ENCODE measurements at places on chromosomes 7 and 10.

DNA sequence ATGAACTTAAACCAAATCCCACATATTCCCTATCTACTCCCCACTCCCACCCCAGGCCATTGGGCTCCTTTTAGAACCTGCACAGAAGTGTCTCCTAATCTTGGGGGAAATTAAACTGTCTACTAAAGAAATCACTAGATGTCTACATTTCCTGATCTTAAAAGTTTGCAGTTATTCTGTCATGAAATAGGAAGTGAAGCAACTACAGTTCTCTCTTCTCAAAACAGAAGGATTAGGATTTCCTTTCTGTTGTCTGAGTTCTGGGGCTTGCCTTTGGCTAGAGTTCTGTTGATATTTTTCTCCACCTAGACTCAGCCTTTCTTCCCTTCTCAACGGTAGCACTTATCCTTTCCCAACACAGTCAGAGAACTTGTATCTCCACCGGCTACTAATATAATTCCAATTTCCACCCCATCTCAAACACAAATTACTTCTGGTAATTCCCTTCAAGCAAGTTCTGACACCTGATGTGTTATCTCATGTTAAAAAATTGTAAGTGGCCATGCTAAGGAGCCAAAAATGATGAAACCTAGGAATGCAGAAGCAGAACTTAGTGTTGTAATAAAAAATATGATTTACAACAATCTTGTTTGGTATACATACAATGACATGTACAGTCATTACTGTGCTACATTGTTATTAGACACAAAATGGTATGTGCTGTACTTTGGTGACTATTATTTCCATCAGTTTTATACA is 12.1 kb downstream of the OR9A4 start:
- no peak for DNase-seq

- no peak for DNase-seq
Measured at GRCh38 chr10:789831-790701, 100.6 kb upstream of the DIP2C start.

GRCh38 chr7:134287916-134288659 is 28.6 kb downstream of the SLC35B4 start:
- no peak for DNase-seq

GRCh38 chr10:108184114-108184513 is 1019.6 kb upstream of the SORCS1 start:
- no peak for DNase-seq

DNA sequence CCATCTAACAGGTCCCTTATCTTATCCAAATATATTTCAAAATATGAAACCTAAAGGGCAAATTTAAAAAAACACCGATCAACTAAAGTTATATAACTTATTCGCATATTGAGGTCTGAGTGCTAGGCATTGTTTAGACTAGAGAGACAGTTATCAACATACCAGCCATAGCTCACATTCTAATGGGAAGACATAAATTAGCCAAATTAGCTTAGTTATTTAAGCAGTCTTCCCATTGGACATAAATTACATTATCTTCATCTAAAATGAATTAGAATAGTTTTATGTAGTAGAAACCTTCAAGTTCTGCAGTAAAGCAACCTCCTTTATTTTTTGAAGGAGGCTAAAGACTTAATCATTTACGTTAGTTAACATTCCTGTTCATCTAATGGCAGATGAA is 17.4 kb downstream of the KIF5B start:
- DNase-seq, result no peak

GRCh38 chr10:21515361-21516241 is 9.9 kb downstream of the SKIDA1 start:
- no peak for DNase-seq

DNA sequence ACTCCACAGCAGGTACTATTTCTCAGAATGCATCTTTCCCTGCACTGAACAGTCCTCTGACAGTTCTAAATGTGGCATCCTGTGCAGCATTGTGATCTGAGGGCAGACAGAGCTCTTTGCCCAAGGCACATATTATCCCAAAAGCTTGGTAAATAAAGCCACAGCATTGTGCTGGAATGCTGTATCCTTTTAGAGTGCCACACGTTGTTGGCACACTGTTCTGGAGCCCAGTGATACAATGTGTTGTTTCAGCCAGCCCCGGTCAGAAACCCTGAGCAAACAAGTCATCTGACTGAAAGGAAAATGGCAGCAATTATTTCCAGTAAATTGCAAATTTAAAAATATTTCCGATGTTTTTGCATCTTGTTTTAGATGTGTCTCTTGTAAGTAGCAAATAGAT is 45.4 kb downstream of the NAMPT start:
- no peak for DNase-seq

DNA sequence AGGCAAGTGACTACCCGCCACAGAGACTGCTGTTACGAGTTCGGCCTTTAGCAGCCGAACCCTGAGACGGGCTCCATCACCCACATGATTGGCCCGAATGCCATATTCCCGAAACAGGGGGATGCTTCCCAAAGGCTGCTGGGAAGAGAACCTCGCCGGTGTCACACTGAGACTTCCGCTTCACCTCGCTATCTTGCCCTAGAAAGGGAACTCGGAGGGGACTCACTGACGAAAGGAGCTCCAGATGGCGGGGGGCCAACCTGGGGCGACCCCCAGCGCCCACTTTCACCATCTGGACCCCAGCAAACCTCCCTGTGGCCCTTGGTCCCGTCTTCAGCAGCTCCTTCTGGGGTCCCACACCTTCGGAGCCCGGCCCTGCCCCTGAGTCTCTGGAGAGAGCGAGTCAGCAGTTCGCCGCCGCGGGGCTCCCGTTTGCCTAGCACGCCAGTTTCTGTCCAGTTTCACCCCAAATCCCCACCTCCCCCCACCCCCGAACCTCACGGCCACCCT is 529 bp downstream of the HPS1 start:
- DNase-seq, result no peak

DNA sequence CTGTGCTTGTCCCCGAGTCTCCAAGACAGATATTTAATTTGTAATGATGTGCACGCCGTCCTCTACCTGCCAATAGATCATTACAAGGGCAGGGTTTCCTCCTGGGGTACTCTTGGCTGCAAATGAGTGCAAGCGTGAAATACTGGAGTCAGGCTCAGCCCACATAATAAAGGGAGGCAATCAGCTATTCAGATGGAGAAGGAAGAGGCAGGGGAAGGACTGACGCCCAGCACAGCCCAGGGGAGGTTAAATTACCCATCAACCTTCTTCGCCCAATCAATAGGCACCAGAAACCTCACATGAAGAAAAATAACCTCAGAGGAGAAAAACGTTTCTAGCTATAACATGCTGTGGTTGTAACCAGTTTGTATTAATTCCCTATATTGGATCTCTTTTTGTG is 544.9 kb upstream of the ADARB2 start:
- DNase-seq, result no peak

DNA sequence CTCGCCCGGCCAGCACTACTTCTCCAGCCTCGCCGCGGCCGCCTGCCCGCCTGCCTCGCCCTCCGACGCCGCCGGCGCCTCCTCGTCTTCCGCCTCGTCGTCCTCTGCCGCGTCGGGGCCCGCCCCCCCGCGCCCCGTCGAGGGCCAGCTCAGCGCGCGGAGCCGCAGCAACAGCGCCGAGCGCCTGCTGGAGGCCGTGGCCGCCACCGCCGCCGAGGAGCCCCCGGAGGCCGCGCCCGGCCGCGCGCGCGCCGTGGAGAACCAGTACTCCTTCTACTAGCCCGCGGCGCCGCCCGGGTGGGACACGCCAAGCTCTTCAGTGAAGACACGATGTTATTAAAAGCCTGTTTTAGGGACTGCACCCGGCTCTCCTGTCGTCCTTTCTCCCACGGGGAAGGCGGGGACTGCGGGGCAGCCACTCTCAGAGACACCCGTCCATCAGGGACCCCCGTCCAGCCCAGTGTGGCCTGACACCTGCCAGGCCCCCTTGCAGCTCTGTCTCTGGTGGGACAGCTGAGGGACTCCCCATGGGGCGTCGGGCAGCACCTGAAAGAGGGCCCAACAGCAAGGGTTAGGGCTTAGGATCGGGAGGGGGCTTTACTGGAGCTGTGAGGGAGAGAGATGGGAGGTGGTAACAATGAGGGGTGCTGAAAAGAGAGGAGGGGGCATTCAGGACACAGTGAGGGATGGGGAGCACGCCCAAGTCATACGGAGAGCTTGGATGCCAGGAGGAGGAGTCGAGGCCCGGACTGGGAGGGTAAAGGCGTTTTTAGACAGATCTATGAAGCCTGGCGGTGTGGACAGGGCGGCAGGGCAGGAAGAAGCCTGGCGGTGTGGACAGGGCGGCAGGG is 34.7 kb downstream of the SPDYE6 start:
- no peak for DNase-seq

- no peak for DNase-seq
Measured at GRCh38 chr10:130044067-130045061, 66.3 kb downstream of the C10orf143 start.

GRCh38 chr7:135959646-135960363 is 17.4 kb downstream of the MTPN start:
- no peak for DNase-seq

GRCh38 chr10:17214971-17215781 is 12.9 kb upstream of the VIM start:
- no peak for DNase-seq

DNA sequence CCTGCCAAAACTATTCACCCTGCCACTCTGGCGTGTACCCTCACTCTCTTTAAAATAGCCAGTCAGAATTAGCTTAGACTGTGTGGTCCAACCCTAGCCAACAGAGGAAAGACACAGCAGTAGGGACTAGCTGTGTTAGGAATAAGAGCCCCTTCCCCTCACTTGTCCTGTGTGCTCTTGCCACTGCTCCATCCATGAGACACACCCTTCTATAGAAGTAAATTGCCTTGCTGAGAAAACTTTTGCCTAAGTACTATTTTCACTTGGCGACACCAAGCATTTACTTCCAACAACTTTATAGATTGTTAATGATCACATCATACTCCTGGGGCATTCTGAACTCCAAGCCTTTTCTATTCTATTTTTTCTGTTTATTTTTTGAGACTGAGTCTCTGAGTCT is 170.2 kb upstream of the TRIM24 start:
- DNase-seq, result no peak

DNA sequence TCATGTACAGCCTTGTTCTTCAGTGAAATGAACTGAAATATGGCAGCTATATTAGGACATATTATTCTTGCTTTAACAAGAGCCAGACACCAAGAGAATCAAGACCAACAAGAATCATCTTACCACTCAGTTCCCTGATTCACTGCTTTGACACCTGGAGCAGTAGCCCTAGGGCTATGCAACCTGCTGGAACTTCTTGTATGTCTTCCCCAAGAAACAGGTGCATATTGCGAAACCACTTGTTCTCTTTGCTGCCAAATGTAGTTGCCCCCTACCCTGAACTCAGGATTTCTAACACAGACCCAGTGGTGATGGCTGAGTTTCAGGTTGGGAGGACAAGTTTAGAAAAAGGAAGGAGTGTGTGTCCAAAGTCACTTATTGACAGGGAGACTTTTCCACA is 46.1 kb downstream of the WIPF3 start:
- no peak for DNase-seq

DNA sequence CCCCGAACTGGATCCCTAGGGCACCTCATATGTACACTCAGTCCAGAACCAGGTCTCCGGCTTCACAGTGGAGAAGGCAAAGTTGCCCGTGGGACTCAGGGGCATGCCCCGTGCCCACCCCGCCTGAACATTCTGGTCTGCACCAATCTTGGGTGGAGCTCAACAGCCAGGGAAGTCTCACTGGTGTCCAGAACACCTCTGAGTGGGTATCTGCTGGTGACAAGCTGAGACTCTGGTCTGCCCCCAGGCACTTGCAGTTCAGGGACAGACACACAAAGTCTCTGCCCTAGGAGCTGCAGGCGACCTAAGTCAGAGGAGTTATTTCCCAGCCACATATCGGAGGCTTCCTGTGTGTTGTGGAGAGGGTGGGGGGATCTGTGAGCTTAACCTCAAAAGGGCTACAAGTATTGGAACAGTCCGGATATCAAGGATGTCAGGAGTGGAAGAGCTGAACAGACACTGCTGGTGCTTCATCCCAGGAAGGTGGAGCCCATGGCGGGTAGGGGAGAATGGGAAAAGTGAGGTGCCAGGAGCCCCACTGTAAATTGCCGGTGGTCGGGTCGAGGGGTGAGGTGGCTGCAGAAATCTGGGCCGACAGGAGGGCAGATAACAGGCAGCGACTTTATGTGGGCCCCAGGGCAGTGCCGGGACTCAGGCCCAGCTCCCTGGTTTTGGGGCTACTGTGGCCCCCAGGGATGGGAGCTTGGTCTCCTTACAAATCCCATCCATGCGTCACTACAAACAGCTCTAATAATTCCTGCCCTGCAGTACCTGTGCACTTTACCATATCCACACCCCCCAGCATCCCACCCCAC is 8.6 kb upstream of the TLX1 start:
- DNase-seq, result no peak

DNA sequence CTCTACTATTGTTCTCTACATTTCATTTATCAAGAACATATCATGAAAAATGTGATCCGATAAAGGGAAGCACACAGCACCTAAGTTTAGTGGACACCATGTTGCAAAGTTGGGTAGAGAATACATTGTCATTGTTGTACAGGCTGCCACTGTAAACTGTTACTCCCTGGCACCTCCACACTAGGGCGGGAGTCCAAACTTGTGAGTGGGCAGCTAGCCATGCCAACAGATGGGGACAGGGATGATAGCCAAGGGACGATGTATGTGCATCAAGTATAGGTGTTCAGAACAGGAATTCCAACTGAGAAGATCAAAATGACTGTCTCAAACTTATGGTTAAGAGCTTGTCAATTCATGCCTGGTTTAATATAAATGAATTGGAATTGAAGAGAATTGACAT is 31.1 kb upstream of the COMMD3 start:
- no peak for DNase-seq

DNA sequence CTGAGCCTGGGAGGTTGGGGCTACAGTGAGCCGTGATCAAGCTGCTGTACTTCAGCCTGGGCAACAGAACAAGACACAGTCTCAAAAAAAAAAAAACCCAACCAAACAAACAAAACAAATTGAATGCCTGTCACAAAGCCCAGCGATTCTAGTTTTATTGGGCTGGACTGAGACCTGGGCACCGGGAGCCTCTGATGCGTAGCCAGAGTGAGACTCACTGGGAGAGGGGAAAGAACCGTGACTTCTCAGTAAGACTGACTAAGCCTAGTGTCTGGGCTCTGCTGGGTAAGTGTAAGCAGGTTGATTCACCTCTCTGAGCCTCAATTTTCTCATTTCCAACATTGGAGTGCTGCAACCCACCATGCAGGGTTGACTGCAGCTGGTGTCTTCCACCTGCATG is 10.1 kb upstream of the LEP start:
- DNase-seq, result no peak

GRCh38 chr7:35253710-35254495 is at the start of gene TBX20:
TBX20 (minus strand) TSS chr7:35254100; CDS start chr7:35253620, 480 bp downstream.
- peak; percentile 47 for DNase-seq

DNA sequence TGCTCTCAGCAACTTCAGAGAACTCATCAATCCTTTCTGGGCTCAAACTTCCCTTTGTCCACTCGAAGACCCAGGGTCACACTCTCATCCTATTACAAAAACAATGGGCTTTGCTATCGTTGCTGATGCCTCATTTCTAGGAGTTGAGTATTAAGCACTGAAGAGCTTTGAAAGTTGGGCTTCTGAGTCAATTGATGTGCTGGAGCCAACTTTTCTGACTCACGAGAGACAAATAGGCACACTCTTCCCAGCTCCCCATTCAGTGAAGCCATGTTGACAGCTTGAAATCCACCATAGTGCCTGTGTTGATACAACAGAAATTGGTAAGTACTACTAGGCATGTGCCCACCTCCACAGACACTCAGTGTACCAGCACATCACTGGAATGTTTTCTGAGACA is 97.5 kb upstream of the PRSS58 start:
- no peak for DNase-seq

Data from NCI-H1930 (cell line).